ENCODE measurements at places on chromosomes 4 and X. TPM values are rescaled to one million over a fixed set of nuclear protein-coding genes. Genes with fewer than 3 reads are reported as not detected.

DNA sequence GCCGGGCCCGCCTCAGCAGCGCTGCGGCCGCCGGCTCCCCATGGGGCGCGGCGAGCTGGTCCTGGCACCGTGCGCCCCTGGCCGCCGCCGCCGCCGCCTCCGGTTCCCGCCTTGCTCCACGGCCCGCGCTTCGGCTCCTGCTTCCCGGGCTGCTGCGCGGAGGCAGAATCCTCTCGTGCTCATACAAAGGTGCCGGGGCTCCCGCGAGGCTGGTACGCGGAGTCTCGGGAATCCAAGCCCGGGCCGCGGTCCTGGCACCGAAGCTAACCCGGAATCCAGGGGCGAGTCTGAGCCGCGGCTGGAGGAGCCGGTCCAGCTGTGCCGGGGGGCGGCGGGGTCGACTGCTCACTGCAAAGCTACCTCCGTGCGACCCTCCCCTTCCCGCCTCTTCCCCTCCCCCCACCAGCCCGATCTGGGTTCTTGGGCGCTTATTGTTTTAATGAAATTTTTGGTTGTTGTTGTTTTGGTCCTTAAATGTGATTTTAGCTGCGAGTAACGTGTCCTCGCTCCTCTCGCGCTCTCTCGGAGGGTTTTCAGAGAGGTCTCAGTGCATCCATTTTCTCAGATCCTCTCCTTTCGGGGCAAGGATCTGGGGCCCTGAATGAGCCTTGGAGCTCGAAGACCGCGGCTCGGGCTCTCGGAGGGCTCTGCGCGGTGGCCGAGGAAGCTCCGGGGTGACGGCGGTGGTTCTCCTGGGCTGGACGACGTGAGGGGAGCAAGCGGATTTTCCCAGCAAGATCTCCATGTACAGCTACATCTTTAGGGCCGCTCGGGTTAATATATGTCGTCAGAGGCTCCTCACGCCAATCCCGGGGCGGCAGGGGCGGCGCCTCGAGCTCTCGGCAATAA lies at the start of gene HAND2:
HAND2 (minus strand) TSS at position 753 of the 849 bp plus-strand sequence. CDS start 940 bp downstream, outside the sequence.
- peak; percentile 61 for DNase-seq

- DNase-seq = no peak
These were observed 30.8 kb downstream of the NBDY start for GRCh38 chrX:56759736-56760409.

- DNase-seq = no peak
These were observed 251.6 kb downstream of the USP46 start for GRCh38 chr4:52407545-52407944.

- DNase-seq = no peak
These were observed 846.7 kb upstream of the PRKX start for GRCh38 chrX:4560192-4560591.

DNA sequence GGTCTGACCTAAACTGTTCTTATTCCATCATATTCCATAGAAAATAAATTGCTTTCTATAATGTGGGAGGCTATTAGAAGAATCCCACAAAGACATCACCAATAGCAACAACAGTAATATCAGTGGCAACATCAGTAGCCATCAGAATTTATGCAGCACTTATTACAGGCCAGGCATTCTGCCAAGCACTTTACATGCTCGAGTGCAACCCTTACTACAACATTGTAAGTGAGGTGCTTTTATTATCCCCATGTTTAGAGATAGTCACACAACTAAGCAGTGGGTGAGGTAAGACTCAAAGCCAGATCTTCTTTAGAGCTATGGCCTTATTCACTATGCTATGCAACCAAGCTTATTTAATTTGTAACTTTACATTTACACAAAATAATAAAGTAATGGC lies 317.1 kb upstream of the BMP3 start:
- DNase-seq = no peak

DNA sequence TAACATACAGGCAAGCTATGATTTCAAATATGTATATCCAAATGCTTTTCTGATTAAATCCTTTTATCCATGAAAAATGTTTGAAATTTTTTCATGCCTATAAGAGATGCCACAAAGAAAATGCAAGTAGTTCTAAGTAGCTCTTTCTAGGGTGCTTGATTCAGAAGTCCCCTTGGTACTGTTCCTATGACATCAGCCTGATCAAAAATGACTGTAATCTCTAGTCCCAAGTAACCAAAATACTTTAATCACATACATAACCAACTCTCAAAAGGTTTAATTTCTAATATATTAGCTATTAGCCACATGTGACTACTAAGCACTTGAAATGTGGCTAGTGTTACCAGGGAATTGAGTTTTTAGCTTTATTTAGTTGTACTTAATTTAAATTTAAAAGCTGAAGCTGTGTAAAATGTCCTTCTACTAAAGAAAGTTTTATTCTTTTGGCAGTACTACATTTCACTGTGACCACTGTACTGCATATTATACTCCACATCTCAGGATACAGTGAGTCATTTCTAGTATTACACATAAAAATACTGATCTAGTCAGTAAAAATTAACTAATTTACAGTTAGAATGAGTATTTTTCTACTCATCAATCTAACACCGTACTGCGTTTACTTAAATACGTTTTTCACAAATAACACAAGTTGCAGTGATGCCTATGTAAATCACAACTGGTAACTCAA lies 33.9 kb downstream of the FBXW7 start:
- DNase-seq = no peak

DNA sequence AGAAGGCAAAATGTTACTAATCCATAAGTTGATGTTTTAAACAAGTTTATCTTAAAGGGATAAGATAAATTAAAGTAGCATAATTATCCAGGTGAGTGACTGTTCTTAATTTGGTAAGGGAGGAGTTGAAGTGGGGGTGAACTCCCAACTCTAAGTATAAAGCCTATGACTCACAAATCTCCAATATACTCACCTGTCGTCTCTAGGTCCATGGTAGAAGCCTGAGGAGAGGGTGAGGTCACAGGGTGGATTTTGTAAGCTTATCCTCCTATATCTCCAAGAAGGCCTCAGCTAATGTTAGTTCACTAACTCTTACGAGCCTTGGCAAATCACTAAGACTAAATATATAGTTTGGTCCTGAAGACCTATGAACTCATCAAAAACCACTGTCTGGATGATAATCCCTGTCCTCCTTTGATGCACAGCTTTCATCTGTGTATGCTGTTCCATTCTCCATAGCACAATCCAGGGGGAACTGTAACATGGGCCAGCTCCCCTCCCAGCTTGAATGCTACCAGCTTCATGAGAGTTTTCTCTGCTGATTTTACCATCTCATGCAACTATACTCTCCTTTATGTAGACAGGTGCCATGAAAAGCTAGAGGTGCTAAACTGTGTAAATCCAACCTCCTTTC lies 158.7 kb downstream of the BTC start:
- no peak for DNase-seq

DNA sequence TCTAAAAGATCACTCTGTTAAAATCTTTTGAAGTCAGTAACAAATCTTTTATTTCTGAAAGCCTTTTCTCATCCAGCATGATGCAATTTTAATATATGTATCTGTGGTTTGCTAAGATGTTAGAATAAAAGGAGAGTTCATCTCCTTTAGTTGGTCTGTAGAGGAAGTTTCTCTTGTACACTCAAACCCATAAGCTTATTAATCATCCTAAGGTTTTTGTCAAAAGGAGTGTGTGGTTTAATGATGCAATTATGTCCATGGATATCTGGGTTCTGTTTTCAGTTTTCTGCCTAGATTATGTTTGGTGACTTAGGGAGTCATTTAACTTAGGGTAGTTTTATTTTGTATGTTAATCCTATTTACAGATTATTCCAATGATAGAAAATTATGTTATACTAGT lies 52.1 kb upstream of the NDST4 start:
- DNase-seq = no peak

PLS3 gene
- 17.8 TPM for total RNA-seq

NHS gene
- total RNA-seq = 9.1 TPM

ZNF732 gene
- total RNA-seq = 1.3 TPM

DNA sequence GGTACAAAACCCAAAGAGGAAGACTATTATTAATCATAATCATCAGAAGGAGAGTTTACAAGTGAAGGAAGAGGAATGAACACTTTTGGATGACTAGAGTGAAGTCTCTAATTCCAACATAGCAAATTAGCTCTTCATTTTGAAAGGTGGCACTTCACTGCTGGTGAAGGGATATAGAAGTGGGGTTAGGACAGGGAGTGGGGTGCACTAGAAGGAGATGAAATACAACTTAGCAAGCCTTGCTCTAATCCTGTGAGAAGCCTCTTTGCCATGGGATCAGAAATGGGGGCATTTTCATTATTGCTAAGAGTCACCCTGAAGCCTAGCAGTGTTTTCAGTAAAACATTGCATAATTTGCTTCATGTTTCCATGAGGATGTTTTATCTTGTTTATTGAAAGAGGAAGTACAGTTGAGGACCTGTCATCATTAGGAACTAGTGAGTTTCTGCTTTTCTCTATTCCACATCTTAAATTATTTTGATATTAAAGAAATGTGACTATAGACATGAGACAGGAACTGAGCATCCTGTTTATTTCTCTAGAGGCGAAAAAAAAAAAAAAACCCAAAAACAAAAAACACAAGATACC lies 9.3 kb upstream of the GRPR start:
- DNase-seq = no peak

DNA sequence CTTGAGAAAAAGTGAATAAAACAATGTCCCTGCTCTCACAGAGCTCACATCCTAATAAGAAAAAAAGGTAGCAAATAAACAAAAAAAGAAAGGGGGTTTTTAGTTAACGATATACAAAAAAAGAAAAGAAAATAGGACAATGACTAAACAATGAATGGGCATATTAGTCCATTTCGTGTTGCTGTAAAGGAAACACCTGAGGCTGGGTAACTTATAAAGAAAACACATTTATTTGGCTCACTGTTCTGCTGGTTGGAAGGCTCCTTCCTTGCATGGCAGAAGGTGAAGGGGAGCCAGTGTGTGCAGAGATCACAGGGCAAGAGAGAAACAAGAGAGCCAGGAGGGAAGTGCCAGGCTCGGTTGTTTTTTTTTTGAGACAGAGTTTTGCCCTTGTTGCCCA lies 4.7 kb upstream of the KLF3 start:
- no peak for DNase-seq

STATH gene
- not detected for total RNA-seq

Data from glutamatergic neuron (in vitro differentiated cells).